ENCODE measurements at places on chromosomes 5 and 9.

DNA sequence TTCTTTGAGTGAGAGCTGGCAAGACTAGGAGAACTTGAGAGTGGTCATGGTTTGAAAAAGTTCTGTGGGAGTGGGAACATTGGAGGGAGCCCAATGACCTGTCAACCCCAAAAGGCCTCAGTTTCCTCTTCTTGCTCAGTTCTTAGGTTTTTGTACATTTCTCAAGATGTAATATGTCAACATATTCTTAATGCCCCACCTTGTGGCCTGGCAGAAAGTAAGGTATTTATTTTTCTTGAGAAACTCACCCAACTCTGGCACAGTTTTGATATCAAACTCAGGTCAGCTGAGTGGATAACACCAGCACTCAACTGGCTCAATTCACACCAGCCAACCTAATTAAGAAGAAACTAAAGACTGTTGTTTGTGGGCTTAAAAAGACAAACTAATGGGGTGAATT, 123.0 kb upstream of the SLC27A6 start:
- no peak for DNase-seq

DNA sequence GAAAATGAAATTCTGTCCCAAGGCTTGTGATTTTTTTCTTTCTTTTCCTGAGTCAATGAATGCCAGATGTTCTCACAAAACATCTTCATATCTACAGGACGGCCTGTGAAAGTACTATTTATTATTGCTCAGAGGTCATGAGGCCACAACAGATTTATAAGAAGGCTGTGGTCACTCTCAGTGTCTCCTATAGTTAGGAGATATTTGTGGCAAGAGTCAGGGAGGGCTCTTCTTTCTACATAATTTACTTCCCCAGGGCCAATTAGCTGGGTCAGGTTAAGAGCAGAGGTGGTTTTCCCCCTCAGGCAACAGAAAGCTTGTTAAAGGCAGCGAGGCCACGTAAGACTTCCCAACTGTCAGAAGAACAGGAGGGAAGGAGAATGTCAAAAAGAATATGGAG, 248.7 kb downstream of the SLIT3 start:
- DNase-seq = no peak

DNA sequence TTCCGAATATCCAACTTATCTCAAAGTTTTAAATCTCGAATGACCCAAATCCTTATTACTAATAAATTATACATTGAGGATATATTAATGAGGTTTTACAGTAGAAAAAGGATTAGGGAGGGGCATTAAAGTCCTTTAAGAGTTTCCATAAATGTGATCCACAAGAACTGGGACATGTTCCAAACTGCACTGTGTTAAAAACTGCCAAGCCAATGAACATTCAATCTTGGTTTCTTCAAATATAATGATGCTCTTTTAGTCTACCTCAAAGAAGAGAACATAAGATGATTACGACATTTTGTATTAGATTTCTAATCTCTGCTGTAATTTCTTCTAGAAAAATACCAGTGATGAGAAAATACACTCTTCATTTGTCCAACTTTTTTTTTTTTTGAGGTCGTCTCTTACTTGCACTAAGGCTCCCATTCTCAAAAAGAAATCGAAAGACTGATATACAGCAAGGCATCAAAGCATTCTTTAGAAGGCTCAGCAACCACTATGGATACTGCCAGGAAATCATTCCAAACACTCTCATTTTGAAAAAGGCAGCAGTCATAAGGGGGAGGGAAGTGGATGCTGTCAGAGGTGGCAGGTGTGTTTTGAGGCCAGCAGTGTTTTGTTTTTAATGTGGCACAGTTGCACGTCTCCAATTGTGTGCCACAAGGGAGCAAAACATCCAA, 1.7 kb downstream of the PTAR1 start:
- DNase-seq = peak; percentile 30

DNA sequence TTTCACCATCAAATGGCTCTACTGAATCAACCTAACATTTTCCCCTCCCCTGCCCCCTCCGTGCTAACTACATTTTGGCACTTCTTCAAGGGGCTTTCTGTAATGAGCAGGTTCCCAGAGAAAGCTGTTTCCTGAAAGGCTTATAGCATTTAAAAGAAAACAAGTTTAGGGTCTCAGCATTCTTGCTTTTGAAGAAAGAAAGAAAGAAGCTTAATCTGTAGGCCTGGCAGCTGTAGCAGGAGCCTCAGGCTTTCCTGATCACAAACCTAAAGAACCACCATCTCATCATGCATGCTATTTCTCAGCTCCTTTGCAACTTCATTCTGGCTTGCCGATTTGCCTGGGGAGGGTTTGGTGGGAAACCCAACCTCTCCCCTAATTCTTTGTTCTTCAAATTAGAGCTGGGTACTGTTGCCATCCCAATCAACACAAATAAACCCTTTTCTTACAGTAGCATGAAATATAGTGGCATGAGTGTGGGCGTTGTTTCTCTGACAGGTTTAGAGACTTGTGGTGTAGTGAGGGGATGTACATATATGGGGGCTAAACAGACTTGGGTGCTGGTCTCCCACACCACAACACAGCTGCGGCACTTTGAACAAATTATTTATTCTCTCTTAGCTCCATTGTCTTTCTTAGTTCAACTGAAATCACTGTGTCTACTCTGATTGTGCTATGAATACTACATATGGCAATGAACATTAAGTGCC, 160.5 kb upstream of the TNC start:
- DNase-seq = no peak

GRCh38 chr5:116486588-116486987, 88.0 kb downstream of the SEMA6A start:
- DNase-seq = no peak

- peak; percentile 63 for DNase-seq
These were observed 112.5 kb downstream of the HAPLN1 start for GRCh38 chr5:83608122-83608521.

GRCh38 chr9:112366591-112366990, 13.3 kb upstream of the HSDL2 start:
- no peak for DNase-seq

- DNase-seq = no peak
These were observed 13.4 kb downstream of the IPPK start for GRCh38 chr9:92656537-92656925.

GRCh38 chr5:180606215-180606785, 15.0 kb upstream of the SCGB3A1 start:
- DNase-seq = no peak

DNA sequence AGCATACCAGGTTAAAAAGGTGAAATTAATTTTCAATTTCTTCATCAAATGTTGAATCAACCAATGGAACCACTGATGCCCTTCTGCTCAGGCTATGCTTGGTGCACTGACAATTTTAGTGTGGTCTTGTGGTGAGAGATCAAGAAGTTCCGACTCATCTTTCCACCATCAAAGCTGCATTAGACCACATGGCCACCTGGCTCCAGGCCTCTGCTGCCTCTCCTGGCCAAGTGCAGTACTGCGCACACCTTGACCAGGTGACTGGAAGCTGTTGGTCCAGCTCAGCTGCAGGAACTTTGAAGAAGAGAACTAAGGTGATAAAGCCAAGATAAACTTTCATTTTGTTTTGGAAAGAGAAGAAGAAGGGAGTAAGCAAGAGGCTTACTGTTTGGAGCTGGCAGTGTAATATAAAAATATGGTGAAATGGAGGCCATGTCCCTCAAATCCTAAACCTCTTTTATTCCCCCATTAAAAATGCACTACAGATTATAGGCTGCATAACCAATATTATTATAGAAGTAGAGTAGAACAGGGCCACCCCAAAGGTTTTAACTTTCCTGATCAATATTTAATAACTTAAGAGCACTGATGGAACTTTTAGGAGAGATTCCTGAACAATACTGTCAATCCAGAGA, 315.5 kb upstream of the C9orf72 start:
- no peak for DNase-seq

DNA sequence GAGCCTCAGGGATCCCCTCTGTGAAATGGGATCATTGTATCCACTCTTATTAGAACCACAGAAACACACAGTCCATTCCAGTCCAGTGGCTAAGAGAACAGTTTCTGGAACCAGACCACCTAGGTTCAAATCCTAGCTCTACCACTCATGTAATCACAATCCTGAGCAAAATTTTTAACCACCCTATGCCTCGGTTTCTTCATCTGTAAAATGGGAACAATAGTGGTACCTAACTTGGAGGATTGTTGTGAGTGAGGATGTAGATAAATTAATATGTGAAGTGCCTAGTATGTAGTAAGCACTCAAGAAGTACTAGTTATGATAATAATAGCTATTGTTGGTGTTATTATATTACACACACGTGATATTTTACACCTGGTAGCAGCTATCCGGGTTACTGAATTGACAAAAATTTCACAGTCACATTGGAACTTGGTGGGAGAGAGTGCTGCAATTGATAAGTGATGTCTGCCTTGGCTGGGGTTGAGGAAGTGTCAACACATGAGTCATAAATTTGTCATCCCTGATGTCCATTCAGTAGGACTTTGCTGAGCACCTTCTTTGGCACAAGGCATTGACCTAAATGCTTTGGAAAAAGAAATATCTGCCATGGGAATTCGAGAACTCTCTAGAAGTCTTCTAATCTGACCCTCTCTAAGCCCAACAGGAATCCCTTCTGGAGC, 68.4 kb downstream of the COL27A1 start:
- no peak for DNase-seq

GRCh38 chr9:128979111-128979510, 31.6 kb downstream of the NUP188 start:
- no peak for DNase-seq

DNA sequence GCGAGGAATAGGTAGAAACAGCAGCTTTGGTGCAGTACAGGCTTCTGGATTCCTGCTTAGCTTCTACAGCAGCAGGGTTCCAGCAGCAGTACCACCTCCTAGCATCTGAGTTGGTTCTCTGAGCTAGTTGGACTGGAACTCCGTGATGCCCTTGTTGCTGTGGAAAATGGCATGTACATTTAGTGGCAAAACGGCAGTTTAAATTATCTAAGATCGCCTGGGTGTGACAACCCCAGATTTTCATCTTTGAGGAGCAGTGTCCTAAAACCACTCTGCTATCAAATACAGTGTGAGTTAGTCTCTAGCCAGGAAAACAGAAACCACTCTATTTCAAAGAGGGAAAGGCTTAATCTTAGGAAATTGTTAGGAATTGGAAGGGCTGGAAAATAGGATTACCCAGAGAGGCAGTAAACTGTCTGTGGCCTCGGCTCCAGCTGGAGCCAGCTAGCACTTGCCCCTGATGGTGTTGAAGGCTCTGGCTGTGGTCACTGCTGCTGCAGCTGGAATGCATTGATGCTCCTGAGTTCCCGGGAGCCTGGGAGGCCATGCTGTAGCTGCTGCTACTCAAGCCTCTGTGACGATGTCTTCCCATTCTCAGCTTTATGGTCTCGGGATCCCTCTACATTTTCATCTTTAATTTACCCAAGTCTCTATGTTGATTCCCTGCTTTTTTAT, 29.4 kb downstream of the RAD23B start:
- no peak for DNase-seq

DNA sequence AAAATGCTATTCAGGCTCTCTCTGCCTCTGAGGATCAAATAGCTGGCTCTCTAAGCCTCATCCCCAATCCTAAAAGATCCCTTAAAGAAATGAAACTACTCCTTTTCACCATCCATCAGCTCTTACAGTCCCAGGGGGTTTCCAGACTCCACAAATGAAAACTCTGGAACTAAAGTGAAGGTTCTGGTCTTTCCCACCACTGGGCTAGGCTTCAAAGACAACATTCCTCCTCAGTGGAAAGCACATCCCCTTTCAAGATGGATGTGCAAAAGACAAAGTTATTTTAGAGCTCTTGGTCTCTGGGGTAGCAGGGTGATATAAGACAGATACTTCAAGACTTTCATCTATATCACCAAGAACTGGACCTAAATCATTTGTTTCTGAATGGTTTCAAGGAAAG, 106.9 kb downstream of the DCP2 start:
- DNase-seq = no peak

DNA sequence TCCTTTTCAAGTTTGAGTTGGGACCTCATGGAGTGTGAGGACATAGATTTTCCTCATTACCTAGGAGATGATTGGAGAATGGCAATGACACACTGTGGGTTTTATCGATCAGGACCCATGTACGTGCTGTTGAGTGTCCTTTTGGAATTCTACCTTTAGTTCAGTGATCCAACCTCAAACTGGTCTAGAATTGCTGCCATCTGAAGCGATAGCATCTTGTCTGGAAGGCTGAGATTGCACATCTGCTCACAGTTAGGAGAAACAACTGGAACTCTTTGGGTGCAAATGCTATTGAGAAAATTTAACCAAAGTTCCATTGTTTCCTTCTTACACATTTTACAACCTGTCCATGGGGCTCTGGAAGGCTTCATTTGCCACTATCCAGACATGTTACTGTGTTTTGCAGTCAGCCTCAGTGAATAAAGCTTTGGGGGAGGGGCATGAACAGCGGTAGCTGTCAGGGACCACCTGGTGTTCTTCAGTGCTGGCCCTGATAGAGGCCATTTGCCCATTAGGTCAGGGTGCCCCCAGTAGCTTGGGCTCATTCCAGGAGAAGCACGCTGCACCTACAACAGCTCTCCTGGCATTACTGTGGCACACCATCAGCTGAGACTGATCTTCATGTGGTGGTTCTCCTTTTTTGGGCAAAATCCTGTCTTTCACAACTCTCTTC, 123.1 kb downstream of the PDE8B start:
- no peak for DNase-seq

- no peak for DNase-seq
These were observed 359.8 kb downstream of the SEMA5A start for GRCh38 chr5:9186069-9186468.

GRCh38 chr5:158324236-158324635, 465.3 kb upstream of the CLINT1 start:
- DNase-seq = no peak

GRCh38 chr5:146640285-146640896, 124.4 kb upstream of the GPR151 start:
- DNase-seq = peak; percentile 4

GRCh38 chr9:36876056-36876455, 158.0 kb downstream of the PAX5 start:
- DNase-seq = no peak

DNA sequence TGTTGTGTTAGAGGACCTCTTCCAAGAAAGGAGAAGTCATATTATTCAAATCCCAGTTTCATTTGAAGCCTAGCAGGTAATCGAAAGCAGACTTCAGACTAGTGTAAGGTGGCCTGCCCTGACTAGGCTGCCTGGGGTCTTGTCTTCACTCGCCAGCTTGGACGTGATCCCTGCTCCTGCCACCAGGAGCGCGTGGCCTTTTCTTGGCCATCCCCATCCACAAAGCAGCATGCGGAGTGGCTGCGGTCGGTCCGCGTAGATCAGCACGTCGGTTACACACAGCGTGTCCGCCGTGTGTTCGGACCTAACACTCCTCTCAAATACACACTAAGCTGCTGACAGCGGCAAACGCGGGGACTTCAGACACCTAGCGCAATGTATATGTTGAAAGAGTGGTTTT, 37.3 kb downstream of the CFAP77 start:
- DNase-seq = no peak

- no peak for DNase-seq
These were observed 740.5 kb downstream of the TLE1 start for GRCh38 chr9:80948876-80949275.

- peak; percentile 83 for DNase-seq
These were observed 32.4 kb downstream of the LHX3 start for GRCh38 chr9:136172412-136173079.

GRCh38 chr9:101027733-101028345, 688 bp upstream of the PLPPR1 start:
- DNase-seq = peak; percentile 36

GRCh38 chr5:95599252-95599651, 20.6 kb upstream of the GPR150 start:
- no peak for DNase-seq

All from NCI-H510A treated with DMSO at 0.1 percent for 48 hours (cell line).